ENCODE measurements at places on chromosomes 1 and 21.
A peak's percentile ranks its signal among the peaks of the same experiment; 100 is the strongest.

GRCh38 chr1:67304023-67304422 is 3.6 kb upstream of the IL12RB2 start:
- DNase-seq, result no peak

DNA sequence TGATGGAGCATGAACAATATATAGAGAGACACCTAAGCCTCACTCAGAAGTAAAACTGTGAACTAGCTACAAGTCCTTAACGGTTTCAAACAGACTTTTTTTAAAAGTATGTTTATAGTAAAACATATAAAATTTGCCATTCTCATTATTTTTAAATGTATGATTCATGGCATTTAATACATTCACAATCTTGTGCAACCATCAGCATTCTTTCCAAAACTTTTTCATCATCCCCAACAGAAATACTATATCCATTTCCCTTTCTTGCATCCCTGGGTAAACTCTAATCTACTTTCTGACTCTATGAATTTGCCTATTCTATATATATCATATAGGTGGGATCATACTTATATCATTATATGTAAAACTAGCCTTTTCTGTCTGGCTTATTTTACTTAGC is 25.5 kb downstream of the EVI5 start:
- peak; percentile 47 for DNase-seq

GRCh38 chr21:27321791-27322190 is 354.9 kb upstream of the ADAMTS5 start:
- no peak for DNase-seq

GRCh38 chr1:3858231-3858981 is 1.1 kb downstream of the DFFB start:
- DNase-seq, result peak; percentile 40

DNA sequence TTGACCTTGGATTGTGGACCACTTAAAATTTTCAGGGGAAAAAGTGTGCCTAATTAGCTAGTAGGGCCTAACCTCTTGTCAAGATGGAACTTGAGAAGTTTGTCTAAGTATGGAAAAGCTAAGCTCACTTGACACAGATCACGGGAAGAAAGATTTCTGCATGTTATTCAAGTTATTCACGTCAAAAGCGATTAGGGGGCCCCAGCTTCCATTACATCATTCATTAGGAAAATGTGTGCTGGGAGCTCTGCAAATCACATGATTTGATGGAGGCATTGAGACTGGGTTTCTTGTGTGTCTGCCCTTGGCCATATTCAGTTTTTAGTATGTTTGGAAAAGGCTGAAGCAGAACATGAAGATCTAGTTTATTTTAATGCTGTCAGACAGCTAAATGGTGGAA is 15.5 kb upstream of the POGZ start:
- no peak for DNase-seq

DNA sequence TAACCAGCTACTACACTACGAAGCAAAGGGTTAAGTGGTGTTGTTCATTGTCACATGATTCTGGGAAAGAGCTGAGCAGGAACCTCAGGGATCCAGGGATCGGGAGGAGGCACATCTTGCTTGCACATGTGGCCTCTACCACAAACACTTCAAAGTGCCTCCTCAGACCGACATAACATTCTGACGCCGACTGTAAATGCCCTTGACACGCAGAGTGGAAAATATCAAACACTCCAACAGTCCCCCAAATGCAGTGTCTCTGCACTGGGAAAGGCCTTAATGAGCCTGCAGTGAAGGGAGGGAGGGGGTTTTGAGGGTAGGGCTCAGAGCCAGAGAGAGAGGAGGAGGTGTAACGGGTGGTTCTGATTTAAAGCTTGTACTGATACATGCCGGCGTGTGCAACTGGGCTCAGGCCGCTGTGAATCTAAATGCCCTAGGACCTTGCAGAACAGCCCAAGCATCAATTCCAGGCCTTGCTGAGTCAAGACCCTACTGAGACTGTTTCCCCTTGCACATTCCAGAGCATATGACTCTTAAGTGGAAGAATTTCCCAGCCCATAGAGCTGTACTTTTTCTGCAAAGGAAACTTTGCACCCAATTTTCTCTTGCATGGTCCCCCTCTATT is 163.7 kb downstream of the NTMT2 start:
- DNase-seq, result peak; percentile 97

DNA sequence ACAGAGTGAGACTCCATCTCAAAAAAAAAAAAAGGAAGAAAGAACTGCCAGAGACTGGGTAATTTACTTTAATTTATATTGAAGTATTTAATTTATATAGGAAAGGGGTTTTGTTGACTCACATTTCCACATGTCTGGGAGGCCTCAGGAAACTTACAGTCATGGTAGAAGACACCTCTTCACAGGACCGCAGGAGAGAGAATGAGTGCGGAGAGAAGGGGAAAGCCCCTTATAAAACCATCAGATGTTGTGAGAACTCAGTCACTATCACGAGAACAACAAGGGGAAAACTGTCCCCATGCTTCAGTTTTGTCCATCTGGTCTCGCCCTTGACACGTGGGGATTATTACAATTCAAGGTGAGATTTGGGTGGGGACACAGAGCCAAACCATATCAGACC is 25.8 kb upstream of the PPP1R8 start:
- no peak for DNase-seq

- no peak for DNase-seq
Observed at GRCh38 chr21:36817732-36818450, 119.0 kb downstream of the SIM2 start.

- no peak for DNase-seq
Observed at GRCh38 chr1:10948463-10948775, 64.0 kb upstream of the TARDBP start.

DNA sequence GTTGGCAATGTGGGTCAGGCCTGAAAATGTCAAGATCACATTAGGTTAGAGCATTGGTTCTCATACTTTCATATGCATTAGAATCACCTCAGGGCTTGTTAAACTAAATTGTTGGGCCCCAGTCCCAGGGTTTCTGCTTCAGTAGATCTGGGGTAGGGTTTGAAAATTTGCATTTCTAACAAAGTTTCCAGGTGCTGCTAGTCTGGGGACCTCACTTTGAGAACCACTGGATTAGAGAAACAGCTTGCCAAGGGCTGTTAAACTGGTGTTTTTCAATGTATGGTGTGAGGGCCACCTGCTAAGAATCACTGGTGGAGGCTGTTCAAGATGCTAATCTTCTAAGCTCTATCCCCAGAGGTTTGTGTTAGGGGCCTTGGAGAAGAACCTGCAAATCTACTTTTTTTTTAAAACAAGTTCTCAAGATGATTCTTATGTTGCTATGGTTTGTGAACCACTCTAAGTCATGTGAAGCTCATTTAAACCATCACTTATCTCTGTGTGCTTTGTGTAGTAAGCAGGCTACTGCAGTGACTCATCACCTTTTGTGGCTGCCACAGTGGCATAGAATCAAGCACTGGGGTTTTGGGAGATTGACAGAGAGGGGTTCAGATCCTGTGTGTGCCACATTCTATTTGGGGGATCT is 152.2 kb downstream of the S1PR1 start:
- DNase-seq, result no peak

DNA sequence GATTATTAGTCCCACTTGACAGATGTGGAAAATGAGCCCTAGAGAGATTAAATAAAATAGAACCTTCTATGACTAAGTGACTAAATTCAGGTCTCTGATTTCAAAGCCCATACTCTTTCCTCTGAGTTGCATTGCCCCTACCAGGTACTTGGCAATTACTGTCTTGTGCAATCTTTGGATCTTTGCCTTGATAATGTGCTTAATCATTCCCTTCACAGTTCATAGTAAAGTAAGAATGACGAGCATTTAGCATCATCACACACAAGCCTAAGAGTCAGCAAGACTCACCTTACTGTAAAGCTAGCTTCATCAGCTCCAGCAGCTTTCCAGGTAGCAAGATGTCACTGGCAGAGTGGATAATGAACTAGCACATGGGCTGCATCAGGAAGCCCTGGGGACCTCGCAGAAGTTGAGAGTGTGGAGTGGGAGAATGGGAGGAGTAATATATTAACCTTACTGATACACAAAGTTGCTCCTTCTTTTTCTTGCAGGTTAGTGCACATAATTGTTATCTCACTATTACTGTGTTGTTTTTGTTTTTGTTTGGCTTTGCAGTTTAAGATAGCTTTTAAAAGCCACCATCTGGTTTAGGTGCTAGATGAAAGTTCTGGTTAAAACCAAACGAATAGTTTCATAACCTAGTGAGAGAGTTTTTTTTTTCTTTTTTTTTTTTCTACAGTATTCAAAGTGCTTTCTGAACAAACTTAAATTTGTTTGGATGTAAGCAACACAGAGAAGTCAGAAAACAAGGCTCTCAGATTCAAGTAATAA is 71.8 kb downstream of the PBX1 start:
- no peak for DNase-seq

DNA sequence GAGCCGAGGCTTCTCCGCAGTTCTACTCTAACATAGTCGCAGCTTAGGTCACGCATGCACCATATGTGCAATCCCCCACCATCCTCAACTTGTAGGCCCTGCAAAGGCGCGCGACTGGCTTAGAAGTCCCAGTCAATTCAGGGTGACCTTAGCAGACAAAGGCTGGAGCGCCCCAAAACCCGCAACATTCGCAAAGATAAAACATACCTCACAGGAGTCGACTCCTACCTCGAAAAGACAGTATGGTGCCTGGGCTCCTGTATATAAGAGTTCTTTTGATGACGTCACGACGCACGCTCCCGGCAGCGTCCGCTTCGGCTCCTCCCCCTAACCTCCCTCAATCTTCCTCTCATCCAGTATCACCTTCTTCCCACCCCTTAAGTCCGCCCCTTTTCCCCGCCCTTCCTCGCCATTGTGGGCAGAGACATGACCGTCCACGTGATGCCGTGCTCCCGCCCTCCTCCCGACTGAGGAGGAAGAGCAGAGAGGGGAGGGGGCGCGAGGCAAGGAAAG is at the start of gene GAS5:
GAS5 (minus strand) TSS at position 237 of the 513 bp plus-strand sequence.
- DNase-seq, result peak; percentile 100

Data from fibroblast of skin of back (primary cell).